Nucleus accumbens (tissue), 56 donors: ENCODE measurements at places on chromosomes 3 and 15.
A peak's percentile ranks its signal among the peaks of the same experiment; 100 is the strongest.

- no peak for DNase-seq
Observed at GRCh38 chr3:123750659-123751420, 133.3 kb downstream of the MYLK start.

- DNase-seq, result no peak
Observed at GRCh38 chr3:55440104-55440708, 46.9 kb downstream of the WNT5A start.

DNA sequence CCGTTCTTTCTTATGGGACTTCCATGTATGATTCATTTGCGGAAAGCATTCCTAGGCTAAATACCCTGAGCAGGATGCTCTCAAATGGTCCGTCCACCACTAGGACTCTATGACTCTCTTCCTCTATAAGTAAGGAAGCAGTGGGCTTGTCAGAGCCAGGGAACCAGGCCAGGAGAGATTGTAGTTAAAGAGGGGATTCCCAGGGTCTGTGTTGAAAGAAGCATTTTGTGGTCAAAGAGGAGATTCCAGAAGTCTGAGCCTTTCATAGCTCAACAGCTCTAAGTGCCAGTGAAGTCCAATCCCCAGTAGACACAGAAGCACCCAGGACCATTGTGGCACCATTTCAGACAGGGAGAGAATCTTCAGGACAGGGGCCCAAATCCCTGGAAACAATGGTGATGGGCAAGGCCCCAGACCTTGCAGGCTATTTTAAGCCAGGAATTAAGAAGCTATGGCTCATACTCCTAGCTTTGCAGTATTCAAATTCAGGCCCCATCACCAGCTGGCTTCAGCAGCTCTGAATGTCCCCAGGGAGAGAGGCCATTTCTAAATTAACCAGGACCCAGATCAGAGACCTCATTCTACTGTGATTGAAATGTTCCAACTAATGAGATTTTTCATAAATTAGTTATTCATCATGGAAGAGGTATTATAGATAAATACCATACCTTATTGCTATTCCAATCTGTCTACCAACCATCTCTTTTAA lies 81.7 kb downstream of the CD47 start:
- DNase-seq, result no peak

GRCh38 chr15:66503780-66504562 lies 684 bp downstream of the RPL4 start:
- no peak for DNase-seq

DNA sequence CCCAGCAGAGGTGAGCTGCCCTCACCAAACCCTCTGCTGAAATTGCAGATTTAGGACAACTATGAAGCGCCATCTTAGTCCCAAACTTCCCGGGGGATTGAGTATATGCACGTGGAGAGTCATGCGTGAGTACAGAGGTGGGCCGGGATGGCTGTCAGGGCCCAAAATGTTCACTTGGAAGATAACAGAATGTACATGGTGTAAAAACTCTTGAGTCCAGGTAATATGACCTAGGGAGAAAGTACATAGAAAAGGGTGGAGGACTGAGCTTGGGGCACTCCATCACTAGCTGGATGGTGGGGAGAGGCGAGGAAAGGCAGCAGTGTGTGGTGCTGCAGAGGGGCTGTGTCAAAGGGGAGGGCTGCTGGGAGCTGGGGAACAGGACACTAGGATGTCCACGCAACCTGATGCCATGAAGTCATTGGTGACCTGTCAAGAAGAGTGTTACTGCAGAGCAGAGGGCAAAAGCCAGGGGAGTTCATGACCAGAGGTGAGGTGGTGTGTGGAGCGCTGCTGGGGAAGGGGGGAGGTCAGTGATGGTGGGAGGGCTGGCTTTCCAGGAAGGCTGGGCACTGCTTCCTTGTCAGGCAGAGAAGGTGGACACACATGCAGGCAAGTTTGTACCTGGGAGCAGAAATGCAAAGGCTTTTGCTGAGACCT lies 236.2 kb upstream of the LYSMD4 start:
- no peak for DNase-seq

DNA sequence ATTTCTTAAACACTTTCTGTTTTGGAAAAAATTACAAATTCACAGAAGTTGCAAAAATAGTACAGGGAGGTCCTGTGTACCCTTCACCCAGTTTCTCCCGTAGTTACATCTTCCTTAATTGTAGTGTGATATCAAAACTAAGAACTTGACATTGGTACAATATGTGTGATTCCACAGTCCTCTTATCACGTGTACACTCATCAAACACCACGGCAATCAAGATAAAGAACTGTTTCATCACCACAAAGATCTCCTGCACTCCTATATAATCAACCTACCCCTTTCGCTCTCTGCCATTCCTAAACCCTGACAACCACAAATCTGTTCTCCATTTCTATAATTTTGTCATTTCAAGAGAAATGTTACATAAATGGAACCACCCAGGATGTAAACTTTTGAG lies 31.4 kb downstream of the POMGNT2 start:
- DNase-seq, result no peak

GRCh38 chr15:95929232-95929846 lies 401.2 kb upstream of the NR2F2 start:
- no peak for DNase-seq

DNA sequence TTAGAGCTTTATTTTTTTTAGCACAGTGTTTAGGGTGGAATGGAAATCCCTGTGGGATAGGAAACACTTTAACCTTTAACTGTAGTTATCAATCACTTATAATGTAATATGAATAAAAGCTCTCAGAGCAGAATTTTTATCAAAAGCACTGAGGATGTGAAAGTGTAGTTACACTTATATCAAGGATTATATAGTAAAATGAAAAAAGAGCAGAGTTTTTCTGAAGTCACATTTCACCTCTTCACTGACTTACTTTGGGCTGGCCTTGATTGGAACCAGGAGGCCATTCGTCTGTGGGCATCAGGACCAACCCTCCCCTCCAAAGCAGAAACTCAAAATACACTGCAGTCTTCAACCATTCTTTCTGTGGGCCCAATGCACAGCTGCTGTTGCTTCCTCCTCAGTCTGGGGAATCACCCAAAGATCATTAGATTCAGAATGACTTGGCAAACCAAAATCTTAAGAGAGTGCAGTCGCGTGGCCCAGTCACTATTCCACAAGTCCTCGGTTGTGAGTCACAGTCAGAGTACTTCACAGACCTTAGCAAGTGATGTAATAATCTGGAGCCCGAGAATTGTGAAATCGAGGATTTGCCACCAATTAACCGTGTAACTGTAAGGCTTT lies 132.6 kb upstream of the COL8A1 start:
- DNase-seq, result no peak

DNA sequence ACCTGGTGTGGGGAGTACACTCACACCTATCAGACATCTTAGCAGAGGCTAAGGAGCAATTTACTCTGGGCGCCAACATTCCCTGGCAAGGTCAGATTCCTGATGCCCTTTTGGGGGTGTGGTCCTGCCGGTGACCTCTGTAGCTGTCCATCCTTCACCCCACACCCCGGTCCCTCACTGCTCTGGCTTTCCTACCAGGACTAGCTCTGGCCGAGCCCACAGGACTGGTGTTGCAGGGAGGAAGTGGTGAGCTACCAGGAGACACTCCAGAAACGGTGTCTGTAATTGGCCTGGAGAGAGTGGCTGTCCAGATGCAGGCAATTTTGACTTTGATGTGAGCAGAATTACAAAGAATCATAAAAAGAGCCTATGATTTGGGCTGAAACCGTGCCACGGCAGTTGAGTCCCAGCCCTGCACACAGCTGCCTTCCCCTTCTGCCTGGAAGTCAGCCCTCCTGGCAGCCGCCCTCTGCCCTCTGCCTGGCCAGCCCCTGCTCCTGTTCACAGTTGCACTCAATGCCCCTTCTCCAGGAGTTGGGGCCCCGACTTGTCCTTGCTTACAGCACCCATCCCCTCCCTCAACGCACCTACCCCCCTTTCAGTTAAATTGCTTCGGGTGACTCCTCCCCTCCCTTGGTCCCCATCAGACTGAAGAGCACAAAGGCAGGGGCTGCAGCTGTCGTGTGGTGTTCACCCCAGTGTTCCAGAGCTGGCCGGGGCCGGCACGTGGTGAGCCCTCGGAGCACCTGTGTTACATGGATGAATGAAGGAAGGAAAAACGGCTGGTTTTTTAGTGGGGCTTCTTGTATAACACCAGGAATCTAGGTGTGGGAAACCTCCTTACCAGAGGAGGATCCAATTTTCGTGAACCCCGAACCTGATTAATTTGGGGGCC lies 80.2 kb upstream of the TPM1 start:
- DNase-seq, result no peak

DNA sequence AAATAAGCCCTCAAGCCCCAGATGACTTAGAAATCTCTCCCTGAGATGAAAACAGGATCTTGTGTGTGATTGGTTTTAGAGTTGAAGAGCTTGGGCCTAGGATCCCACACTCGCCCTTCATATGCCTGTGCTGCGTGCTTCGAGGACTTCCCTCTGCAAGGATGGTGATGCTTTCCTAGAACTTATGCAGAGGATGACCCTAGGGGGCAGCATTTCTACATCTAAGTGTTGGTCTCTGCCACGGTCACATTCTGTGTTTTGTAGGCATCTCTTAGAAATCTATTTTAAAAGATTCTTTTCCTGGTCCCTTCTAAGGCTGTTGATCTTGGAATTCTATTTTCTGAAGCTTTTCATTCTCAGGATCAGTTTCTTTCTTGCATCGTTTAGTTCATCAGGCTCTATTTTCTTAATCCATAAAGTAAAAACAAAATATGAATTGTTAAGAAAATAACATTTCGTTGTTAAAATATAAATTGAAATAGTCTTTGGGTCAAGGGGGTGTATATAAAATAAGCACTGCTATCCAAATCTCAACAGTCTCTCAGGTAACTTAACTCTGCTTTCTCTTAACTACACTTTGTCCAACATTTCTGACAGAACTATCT lies 45.7 kb downstream of the WDR76 start:
- DNase-seq, result peak; percentile 73

- DNase-seq, result no peak
Observed at GRCh38 chr15:38667890-38668850, 103.6 kb upstream of the RASGRP1 start.

DNA sequence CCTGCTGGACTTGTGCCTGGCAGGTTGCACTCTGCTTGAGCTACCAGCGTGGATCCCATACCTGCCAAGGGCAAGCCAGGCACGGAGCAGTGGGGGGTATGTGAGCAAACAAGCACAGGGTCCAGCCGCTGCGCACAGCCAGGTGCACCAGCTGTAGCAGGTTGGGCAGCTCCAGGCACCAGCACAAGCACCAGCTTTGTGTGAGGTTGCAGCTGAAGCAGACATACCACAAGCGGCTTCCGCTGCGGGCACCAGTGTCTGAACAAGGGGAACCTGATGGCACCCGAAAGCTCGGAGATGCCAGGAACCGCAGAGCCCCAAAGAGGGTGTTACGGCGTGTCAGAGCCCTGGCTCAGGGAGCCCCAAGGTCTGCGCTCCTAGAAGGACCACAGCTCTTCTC lies 472.7 kb upstream of the ARL6 start:
- no peak for DNase-seq

GRCh38 chr3:108863799-108864135 lies 41.2 kb downstream of the TRAT1 start:
- no peak for DNase-seq

- no peak for DNase-seq
Observed at GRCh38 chr3:140434261-140434905, 243.5 kb upstream of the TRIM42 start.

GRCh38 chr3:66485291-66485968 lies 15.4 kb downstream of the LRIG1 start:
- DNase-seq, result no peak

- no peak for DNase-seq
Observed at GRCh38 chr15:27464941-27465612, 494.1 kb downstream of the GABRG3 start.

DNA sequence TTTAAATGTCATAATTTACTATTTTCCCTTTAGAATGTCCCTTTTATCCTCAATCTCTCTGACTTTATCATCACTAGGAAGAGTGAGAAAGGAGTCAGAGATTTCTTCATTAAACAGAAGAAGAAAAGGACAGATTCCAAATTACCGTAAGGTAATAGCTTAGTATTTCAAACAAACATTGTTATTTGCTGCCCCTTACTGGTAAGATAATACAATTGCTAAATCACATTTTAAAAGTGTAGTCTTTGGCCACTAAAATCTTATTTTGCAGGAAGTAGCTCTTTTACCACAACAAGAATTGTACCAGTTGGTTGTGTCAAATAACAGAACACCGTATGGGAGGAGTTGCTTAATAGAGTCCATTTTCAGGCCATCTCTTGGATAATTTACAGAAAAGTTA lies 53.7 kb downstream of the CGGBP1 start:
- no peak for DNase-seq

GRCh38 chr3:28449398-28449797 lies 100.8 kb upstream of the AZI2 start:
- DNase-seq, result no peak
